Stimulated activated CD4-positive, alpha-beta T cell treated with anti-CD3 and anti-CD28 coated beads, TNF-alpha, amount 100 ng/mL, for 24 hours (primary cell): ENCODE measurements at places on chromosomes 5 and 9.

DNA sequence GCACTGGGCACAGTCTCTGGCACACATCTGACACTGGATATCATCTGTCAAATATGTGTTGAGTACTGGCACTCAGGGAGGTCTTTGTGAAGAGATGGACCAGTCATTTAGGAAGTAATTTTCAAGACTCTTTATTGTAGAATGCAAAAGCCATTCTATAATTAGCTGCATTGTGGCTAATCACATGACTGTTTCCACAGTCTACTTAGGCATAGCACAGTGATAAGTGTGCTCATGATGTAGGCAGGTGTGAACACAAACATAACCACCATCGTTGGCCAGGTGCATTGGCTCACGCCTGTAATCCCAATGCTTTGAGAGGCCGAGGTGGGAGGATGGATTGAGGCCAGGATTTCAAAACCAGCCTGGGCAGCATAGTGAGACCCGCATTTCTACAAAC lies 62.2 kb downstream of the CFAP77 start:
- DNase-seq, result no peak

- DNase-seq, result no peak
Observed at GRCh38 chr9:98994172-98995058, 50.7 kb downstream of the COL15A1 start.

DNA sequence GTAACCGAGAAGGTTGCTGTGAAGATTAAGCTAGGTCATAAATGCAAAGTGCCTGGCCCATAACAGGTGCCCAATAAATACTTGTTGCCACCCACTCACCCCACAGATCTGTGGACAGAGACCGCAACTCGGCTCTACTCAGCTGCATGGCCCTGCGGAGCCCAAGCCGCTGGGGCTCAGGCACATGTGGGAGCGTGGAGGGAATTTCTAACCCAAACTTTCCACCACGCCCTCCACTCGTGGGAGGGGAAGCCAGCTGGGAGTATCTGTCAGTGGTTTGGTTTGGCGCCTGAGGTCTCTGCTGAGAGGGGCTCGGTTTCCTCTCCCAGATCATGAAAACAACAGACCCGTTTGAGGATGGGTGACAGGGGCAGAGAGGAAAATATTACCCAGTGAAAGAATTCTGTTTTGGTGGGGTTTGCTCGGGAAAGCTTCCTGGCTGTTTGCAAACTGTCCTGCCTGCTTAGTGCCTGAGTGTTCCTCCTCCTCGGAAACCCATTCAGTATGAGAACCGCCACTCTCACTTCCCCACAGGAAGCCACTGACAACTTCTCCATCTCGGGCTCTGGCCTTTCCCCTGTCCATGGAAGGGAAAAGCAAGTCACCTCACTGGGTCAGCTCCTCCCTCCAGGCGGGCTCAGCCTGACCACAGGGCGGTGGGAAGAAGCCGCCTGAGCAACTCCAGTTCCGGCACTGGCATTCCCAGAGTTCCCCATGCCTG lies 60.1 kb downstream of the RGS3 start:
- peak; percentile 64 for DNase-seq

- no peak for DNase-seq
Observed at GRCh38 chr5:163894645-163895044, 389.2 kb downstream of the MAT2B start.

- no peak for DNase-seq
Observed at GRCh38 chr9:93257808-93258331, 73.9 kb downstream of the WNK2 start.

DNA sequence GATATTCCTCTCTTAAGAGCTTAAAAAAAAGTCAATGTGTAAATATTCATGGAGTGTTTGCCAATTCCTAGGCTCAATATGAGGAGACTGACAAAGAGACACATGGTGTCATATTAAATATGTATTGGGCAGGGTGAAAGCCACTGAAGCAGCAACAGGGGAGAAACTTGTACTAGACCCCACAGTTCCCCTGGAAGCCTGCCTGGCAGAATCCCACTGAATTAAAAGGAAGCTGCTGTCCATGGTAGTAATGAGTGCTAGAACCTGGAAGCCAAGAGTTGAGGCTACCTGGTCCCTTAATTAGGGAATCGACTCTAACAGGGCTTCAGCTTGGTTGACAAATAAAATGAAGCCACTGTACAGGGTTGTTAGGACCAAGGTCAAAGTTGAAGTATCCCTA lies 129.4 kb upstream of the GPR151 start:
- DNase-seq, result no peak

DNA sequence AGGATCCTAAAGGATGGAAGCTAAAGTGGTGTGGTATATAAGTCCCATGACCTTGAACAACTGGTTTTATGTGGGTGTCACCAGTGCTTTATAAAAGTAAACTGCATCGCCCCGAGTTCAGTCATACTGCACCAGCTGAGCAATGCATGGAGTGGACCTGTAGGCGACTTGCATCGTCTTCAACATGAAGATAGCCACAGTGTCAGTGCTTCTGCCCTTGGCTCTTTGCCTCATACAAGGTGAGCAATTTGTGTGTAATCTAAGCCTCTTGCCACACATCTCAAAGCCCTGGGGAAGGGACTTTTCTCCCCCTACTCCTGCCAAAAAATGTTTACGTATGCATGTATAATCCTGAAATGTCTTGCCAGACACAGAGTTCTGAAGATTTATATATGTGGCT lies at the start of gene SPINK5:
Gene SPINK5 (plus strand): TSS at position 120 of the 400 bp plus-strand sequence. CDS start 65 bp downstream, at position 185.
- no peak for DNase-seq

- no peak for DNase-seq
Observed at GRCh38 chr9:90201766-90202165, 440.9 kb downstream of the DIRAS2 start.

- DNase-seq, result peak; percentile 11
Observed at GRCh38 chr9:100098046-100098886, 534 bp downstream of the ERP44 start.

DNA sequence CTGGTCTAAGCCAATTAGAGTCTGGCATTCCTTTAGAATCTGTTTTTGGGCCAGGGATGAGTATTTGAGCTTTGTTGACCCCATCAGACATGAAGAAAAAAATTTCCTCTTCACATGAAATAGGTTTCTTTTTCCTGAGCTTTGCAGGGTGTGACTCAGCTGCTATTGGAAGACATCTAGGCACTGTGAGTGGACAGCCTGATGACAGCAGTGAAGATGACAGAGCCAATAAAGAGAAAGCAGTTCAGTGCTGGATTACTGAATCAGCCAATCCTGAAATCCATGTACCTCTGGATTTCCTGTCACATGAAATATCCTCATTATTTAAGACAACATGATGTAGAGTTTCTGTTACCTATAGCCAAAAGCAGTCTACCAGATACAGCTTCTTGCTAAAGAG lies 51.3 kb upstream of the GRIA1 start:
- no peak for DNase-seq

GRCh38 chr9:116075191-116075590 lies 78.4 kb upstream of the PAPPA start:
- no peak for DNase-seq

DNA sequence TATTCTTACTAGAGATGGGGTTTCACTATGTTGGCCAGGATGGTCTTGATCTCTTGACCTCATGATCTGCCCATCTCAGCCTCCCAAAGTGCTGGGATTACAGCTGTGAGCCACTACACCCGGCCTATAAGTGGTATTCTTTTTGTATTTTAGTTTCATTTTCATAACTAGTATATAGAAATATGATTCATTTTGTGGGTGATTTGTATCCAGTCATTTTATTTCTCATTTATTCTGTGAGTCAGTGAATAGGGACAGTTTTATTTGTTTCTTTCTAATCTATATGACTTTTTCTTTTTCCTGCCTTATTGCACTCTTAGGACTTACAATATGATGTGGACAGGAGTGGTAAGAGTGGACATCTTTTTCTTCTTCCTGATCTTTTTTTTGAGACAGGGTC lies 112.9 kb downstream of the AOPEP start:
- DNase-seq, result no peak

- DNase-seq, result no peak
Observed at GRCh38 chr9:135320943-135321342, 158.6 kb upstream of the PPP1R26 start.

- no peak for DNase-seq
Observed at GRCh38 chr5:9071524-9071923, 474.4 kb downstream of the SEMA5A start.

DNA sequence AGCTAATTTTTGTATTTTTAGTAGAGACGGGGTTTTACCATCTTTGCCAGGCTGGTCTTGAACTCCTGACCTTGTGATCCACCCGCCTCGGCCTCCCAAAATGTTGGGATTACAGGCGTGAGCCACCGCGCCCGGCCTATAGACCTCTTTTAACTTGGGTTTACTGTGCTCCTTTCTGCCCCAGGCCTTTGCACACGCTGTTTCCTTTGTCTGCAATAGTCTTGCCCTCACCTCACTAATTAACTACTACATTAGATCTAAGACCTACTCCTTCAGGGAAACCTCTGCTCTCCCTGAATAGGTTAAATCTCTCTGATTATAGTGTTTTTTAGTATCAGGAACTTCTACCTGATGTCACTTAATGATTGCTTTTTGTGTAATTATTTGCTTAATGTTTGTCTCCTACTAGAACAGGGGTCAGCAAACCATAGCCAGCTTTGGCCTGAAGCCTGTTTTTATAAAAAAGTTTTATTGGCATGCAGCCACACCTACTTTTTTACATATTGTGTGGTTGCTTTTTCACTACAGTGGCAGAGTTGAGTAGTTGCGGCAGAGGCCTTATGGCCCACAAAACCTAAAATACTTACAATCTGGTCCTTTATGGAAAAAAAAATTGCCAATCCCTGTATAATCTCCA lies 31.2 kb upstream of the TLE1 start:
- DNase-seq, result no peak

GRCh38 chr5:11384441-11385250 lies 519.6 kb downstream of the CTNND2 start:
- no peak for DNase-seq

DNA sequence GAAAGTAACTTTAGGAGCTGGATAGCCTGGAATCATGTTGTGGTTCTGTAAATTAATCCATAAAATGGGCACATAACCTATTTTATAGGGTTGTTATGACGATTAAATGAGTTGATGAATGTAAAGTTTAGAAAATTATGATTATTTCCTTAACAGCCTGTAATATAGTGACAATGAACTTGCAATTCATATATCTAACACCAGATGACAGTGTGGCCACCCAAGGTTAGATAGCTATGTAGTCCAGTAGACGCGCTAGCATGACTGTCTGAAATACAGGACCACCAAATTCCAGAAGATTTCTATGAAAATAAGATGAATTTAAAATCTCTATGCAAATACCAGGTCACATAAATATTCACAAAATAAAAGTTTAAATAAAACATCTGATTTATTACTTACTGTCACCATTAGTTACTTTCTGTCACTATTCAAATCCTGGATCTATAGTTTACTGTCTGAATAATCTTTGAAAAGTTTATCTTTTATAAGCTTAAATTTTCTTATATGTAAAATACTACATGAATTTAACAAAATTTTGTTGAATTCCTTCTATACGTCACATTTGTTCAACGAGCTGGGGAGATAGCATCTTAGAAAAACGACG lies 26.1 kb upstream of the MACIR start:
- no peak for DNase-seq

DNA sequence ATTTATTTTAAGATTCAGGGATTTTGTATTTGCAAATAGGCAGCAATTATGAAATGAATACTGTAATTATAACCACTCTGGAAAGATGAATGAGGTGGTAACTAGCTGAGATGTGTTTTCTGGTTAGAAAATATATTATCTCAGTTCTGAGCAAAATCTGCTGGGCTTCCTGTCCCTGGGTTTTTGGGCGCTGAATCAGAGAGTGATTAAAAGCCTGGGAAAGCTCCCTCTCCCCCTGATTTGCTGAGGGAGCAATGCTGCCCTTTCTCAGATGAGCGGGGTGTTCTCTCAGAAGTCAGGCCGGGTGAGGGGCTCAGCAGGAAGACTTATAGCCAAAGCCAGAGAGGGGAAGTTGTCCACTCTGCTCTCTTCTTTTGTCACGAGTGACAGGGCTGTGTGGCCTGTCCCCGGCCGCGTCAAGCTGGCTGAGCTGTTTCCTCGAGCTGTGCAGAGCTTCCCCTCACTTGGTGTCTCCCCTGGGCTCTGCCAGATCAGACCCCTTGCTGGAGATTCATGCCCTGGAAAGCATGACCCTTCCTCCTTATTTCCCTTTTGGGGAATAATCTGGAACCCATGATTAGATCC lies 39.8 kb upstream of the PITX1 start:
- DNase-seq, result no peak

DNA sequence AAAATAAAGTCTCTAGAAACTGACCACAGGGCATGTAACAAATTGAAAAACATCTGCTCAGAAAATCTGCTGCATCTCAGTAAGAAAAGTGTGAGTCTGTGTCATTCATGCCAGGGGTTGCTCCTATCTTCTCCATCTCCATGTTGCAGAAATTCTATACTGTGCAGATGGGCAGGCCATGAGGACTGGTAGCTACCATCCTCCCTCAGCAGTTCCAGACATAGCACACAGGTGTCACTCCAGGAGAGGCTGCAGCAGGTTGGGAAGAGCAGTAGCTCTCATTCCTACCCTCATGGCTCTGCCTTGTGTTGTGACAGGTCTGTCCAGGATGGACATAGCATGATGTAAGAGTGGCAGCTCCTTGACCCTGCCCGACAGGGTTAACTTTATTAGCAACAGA lies 173.4 kb downstream of the NDUFS4 start:
- no peak for DNase-seq

DNA sequence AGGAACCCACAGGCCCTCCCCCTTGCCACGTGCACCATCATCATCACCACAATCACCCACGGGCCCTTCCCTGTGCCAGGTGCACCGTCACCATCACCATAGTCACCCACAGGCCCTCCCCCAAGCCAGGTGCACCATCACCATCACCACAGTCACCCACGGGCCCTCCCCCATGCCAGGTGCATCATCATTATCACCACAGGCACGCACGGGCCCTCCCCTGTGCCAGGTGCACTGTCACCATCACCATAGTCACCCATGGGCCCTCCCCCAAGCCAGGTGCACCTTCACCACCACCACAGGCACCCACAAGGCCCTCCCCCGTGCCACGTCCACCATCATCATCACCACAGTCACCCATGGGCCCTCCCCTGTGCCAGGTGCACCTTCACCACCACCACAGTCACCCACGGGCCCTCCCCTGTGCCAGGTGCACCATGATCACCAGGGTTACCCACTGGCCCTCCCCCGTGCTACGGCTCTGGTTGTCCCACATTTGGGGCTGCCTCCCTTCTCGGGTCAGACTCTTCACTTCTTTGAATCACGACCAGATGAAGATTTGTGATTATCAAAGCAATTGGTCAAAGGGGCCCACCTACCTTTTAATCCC lies 69.1 kb upstream of the OLFM1 start:
- no peak for DNase-seq

DNA sequence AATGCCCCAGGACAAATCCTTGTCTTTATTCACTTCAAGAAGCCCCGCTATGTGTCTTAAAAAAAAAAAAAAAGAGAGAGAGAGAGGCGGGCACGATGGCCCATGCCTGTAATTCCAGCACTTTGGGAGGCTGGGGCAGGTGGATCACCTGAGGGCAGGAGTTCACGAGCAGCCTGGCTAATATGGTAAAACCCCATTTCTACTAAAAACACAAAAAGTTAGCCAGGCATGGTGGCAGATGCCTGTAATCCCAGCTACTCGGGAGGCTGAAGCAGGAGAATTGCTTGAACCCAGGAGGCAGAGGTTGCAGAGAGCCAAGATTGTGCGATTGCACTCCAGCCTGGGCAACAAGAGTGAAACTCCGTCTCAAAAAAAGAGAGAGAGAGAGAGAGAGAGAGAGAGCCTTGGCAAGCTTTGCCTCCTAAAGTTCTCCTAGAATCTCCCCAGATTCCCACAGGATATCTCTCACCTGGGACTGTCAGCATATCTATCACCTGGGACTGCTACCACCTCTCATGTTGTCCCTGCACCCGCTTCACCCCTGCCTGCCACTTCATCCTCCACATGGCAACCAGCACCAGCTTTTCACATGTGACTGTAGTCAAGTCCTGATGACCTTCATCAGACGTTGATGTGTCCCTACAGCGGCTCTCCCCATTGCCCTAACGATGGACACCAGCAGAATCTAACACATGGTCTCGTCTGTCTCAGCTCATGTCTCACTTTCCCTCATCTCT lies 5.8 kb downstream of the ITK start:
- DNase-seq, result no peak
